ENCODE measurements at places on chromosomes 4 and X.

GRCh38 chr4:152189451-152190179 lies 346.3 kb downstream of the FBXW7 start:
- DNase-seq = no peak

DNA sequence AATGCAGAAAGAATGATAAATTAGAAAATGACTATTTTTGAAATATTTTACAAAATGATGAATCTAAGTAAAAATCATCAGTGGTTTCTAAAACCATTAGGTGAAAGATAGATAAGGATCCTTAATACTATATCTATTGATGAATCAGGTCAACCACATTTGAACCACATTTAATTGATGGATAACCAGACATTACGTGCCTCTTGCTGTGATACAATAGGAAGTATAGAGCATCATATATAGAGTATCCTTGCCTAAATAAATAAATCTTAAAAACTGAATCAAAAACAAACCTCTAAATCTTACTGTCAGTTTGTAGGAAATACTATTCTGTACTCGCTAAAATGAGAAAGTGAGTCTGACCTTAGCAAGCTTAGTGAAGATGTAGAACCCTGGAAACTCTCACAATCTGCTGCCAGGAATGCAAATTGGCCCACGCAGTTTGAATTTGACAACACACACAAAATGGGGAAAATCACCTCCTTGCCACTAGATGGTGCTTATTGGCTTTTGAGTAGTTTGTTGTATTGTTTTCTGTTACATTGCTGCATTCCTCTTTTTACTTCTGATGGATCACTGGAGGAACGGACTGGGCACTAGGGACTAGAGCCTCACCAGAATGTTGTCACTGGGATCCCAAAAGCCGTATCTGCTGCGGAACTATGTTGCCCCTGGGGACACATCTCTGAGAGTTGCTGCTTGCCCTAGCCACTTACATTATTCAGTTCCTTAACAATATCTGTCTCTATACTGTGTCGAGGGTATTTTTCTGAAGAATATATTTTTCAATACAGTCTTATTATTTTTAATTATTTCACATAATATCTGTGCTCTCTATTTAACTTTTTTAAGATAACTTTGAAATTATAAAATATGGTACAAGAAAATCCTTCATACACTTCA lies 25.4 kb upstream of the SLAIN2 start:
- no peak for DNase-seq

GRCh38 chr4:39712819-39713607 lies 15.1 kb downstream of the UBE2K start:
- no peak for DNase-seq

DNA sequence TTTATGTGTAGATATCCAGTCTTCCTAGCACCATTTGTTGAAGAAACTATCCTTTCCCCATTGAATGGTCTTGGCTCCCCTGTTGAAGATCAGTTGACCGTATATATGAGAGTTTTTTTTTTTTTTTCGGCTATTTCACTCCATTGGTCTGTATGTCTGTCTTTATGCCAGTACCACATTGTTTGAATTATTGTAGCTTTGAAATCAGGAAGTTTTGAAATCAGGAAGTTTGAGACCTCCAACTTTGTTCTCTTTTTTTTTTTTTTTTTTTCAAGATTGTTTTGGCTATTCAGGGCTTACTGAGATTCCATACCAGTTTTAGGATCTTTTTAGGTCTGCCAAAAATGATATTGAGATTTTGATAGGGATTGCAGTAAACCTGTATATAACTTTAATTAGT lies 4.3 kb upstream of the SCD5 start:
- DNase-seq = no peak

GRCh38 chr4:159106636-159107035 lies 3.8 kb downstream of the RAPGEF2 start:
- no peak for DNase-seq

DNA sequence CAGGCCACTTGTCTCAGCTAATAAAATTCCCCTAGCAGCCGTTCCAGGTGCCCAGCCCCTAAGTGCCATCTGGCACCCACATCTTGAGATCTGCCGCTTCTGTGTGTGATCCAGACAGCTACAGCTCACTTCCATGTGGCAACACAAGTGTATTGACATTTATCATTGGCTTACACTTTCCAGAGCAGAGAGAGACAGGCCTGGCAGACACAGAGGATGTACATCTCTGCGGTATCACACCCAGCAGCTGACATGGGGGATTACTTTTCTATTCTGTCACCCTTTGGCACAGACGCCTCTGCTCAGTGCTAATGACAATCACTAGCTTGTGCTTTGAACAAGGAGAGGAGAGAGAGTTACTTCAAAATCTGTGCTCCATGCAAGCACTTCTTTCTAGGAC lies 195.9 kb downstream of the KDR start:
- DNase-seq = no peak

DNA sequence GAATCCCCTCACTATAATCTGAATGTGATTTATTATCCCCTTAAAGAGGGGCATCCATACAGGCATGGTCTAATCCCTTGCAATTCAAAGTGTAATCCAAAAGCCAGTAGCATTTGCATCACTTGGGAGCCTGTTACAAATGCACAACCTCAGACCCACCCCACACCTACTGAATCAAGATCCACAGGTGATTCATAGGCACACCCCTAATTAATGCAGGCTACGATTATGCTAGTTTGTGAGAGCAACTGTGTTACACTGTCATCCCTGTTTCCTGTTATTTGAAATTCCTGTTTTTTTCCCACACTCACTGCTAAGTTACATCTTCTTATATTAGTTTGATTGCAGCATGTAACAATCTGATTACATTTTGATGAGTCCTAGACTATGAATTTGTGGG lies 120.0 kb downstream of the RAB28 start:
- DNase-seq = no peak
